ENCODE measurements at places on chromosomes 12 and 14.

DNA sequence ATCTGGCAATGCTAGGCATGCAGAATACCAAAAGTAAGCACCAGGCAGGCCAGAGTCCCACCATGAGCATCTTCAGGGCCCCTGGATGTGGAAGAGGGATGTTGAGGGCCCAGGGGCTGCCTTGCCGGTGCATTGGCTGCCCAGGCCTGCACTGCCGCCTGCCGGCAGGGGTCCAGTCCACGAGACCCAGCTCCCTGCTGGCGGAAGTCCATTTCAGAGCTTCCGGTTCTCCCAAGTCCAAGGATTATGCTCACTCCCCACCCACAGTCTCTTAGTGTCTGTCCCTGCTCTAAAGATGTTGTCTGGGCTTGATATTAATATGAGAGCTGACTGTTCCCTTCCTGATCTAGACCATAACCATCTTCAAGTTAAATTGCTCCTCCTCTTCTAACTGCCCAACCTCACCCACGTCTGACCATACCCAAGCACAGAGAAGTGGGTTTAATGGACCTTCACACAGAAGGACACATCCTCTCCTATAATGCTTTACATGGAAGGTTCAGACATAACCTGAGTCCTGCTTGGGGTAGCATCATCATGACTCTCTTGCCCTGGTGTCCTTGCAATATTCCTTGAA is 117.4 kb downstream of the DAD1 start:
- DNase-seq: no peak

DNA sequence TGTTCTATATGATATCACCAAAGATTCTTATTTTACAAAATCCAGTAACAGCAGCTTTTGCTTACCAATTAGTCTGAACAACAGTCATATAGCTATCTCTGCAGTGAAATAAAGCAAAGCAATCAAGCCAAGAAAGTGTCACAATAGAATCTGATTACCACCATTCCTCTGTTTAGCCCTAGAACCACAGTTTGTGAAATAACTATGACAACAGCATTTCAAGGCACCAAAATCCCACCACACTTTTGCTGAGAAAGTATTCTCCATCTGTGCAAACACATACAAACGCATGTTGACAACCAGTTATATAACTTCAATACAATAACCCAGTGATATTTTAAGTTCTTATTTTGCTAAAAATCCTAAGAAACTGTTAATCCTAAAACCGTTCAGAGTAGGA is 7.4 kb downstream of the PPP1R13B start:
- no peak for DNase-seq

- DNase-seq: no peak
These were observed 148.2 kb downstream of the PLEKHA5 start for GRCh38 chr12:19277711-19278110.

- DNase-seq: no peak
These were observed 34.9 kb upstream of the SIX1 start for GRCh38 chr14:60684203-60684602.

- no peak for DNase-seq
These were observed 36.6 kb upstream of the ASPG start for GRCh38 chr14:104048758-104049507.

DNA sequence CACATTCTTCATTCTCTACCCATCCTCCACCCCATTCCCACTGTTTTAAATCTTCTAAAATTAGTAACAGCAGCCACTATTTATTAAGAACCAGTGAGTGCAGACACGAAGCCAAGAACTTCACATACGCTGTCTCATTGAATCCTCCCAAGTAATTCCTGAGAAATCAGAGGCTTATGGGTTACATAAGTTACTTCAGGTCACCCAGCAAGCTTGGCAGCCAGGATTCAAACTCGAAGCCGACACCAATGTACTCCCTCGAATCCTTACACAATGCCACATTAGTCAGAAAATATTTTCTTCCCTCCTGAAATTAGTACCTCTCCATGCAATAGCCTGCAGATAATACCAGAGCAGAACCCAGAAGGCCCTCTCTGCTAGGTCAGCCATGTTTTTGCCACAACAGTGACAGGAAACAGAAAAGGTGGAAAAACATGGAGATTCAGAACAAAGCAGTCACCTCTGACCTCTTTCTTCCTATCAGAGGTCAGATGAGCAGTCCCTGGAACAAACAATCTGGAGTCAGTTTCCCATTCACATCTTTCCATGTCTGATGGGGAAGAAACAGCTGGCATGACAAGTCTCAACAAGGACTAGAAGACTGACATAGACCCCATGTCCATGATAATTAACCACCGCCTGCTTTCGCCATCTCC is 16.4 kb downstream of the NID2 start:
- no peak for DNase-seq

- no peak for DNase-seq
These were observed 274.4 kb upstream of the USP15 start for GRCh38 chr12:61985830-61986229.

DNA sequence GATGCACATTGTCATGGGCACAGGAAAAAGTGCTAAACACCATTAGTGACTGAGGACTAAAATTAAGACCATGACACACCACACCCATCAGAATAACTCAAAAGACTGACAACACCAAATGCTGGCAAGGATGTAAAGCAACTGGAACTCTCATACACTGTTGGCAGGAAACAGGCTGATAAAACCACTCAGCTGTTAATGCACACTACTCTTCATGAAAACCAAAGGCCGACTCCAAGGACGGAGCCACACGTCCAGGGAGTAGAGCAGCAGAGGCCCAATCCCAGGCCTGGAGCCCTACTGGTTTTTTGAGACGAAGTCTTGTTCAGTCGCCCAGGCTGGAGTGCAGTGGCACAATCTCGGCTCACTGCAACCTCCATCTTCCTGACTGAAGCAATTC is 6.4 kb downstream of the RAD52 start:
- no peak for DNase-seq

DNA sequence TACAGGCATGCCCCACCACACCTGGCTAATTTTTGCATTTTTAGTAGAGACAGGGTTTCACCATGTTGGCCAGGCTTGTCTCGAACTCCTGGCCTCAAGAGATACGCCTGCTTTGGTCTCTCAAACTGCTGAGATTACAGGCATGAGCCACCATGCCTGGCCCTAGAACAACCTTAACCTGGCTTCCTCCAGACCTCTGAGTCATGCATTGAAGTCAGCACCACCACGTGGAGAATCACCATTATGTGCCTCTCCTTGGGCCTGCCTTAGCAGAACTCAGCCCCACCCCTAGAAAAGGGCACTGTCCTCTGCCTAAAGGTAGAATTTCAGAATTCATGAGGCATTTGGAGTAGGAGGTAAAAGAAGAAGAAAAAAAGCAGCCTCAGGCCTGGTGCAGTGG is 49.0 kb downstream of the LIMA1 start:
- no peak for DNase-seq

GRCh38 chr14:101116486-101117130 is 213.1 kb upstream of the RTL1 start:
- no peak for DNase-seq

GRCh38 chr12:113825705-113826104 is 140.4 kb downstream of the RBM19 start:
- no peak for DNase-seq

DNA sequence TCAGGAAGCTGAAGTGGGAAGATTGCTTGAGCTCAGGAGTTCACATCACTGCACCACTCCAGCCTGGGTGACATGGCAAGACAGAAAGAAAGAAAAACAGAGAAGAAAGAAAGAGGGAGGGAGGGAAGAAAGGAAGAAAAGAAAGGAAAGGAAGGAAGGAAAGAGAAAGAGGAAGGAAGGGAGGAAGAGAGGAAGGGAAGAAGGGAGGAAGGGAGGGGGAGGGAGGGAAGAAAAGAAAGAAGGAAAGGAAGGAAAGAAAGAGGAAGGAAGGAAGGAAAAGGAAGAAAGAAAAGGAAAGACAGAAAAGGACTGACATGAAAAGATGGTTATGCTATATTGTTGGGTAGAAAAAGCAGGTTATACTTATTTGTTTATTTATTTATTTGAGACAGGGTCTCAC is 3.9 kb downstream of the GLTP start:
- no peak for DNase-seq

DNA sequence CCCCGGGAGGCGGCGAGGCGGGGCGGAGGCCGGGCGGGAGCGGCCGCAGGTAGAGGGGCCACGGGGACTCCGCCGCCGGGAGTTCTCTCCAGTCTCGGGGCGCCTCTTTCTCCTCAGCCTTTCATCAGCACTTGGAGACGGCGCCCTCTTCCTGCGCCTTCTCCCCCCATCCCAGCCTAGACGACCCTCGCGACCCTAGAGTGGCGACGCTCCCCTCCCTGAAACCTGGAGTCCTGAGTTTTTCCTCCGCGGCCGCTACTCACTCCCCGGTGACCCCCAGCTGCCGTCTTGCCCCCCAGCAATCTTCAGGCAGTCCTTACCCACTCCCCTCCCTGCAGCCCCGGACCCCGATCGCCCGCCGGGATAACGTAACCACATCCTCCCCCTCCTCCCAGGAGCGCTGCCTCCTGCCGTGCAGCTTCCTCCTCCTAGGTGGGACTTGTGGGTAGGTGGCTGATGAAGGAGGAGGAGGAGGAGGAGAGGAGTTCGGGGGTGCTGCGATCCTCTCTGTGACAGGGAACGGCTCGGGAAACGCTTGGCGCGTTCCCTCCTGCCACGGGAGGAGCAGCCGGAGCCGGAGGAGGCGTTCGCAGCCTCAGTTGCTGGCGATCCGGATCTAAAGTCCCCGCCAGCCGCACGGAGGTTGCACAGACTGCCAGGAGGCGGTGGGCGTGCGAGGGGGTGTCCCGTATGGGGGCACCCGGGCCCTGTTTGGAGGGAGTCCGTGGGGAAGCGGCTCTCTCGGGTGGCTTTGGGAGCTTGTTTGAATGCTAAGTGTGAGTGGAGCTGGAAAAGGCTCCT is 891 bp downstream of the PLEKHA5 start:
- DNase-seq: no peak

- peak; percentile 45 for DNase-seq
These were observed 1264.0 kb downstream of the TMEM121 start for GRCh38 chr14:106790189-106791036.

DNA sequence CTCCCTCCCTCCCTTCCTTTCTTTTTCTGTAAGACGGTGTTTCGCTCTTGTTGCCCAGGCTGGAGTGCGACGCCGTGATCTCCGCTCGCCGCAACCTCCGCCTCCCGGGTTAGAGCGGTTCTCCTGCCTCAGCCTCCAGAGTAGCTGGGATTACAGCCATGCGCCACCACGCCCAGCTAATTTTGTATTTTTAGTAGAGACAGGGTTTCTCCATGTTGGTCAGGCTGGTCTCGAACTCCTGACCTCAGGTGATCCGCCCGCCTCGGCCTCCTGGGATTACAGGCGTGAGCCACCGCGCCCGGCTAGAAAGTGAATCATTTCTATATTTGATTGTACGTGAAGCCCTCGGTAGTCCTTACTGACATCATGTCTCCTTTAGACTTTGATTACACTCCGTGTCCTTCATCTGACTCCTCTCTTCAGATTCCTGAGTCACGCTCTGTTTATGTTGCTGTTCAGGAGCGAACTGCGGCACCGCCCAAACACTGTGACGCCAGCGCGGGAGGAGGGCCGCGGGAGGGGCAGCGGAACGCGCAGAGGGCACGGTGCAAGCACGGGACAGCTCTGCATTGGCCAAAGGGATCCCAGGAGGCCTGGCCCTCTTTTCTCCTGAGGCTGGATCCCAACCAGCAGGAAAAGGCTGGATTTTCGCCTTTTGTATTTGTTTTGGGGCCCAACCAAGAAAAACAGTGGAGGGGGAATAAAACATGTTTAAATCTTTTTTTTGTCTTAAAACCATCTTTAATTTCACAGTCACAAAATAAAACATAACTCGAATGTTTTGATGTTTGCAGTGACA is 538 bp upstream of the GABARAPL1 start:
- DNase-seq: peak; percentile 73

Data from stimulated activated CD8-positive, alpha-beta memory T cell treated with anti-CD3 and anti-CD28 coated beads, Interleukin-7, amount 100 ng/mL, for 1 hour (primary cell).